Stimulated activated CD4-positive, alpha-beta T cell treated with anti-CD3 and anti-CD28 coated beads, Interleukin-1b, Interleukin-23, amount 100 ng/mL, for 1 hour (primary cell): ENCODE measurements at places on chromosomes 3 and 15.

GRCh38 chr15:82177291-82178010, 85.1 kb downstream of the EFL1 start:
- DNase-seq = no peak

- no peak for DNase-seq
Measured at GRCh38 chr15:63507878-63508818, 3.8 kb downstream of the USP3 start.

DNA sequence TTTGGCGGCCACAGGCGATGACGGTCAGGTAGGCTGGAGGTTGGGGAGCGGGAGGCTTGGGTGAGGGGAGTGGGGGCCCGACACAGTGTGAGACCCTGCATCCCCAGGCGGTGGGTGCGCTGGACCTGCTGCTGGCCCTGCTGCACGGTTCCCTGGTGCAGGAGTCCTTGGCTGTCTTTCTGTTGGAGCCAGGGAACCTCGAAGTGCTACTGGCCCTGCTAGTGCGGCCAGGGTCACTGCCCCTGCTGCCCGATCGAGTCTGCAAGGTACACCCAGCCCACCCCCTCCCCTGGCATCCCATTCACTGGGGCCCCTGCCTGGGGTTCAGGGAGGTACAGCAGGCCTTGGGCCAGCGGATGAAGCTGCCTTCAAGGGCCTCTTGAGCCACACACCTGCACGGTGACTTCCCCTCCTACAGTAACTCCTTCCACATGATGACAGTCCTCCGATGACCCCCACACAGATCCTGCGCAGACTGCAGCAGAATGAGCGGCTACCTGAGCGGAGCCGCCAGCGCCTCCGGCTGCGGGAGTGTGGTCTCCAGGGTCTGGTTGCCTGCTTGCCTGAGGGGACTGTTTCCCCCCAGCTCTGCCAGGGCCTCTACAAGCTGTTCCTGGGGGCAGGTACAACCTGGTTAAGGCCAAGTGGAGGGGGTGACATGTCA, 19.5 kb downstream of the NBEAL2 start:
- no peak for DNase-seq

GRCh38 chr3:194102436-194102835, 33.5 kb upstream of the HES1 start:
- DNase-seq = no peak

DNA sequence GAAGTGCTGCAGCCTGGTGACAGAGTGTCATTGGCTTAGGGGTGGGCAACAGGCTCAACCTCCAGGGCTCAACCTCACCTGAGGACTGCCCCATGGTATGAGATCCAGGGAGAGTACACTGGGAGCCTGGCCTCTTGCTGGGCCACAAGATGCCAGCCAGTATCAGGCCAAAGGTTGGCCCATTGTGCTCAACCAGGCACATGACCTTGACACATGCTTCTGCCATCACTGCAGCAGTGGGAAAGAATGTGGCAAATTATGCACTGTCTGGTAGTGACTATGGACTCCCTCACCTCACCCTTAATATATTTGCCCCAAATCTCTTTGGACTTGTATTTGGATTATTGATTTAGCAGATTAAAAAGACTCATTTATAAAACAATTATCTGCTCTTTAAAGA, 233.9 kb upstream of the GOLGA6L4 start:
- no peak for DNase-seq

GRCh38 chr3:133874344-133874743, 21.3 kb downstream of the RAB6B start:
- no peak for DNase-seq

GRCh38 chr15:93312891-93313486, 224.0 kb upstream of the RGMA start:
- DNase-seq = no peak

- no peak for DNase-seq
Measured at GRCh38 chr3:31848163-31848818, 132.8 kb downstream of the OSBPL10 start.

DNA sequence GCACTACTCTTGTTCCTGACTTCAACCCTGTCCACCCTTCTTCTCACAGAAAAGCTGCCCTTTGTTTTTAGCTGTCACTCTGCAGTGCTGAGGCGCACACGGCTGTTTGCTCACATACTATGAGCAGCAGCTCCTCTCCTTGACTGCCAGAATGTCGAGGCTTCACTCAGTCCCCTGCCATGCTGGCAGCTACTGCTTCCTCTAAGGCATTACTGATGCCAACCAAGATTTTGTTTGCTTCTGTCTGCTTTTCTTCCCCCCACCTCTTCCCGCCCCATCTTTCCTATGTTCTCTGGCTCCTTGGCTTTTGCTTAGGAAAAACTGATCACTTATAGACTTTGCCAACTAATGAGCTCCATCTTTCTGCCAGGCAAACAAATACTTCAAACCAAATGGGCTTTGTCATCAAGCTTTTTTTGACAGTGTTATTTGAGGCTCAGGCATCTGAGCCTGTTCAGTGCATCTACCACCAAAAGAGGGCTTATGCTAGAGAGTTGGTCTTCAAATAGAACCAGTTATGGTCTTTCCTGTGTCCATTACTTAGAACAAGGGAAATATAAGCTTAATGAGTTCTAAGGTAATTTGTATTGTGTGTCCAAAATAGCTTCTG, 81.0 kb downstream of the FBXL2 start:
- no peak for DNase-seq

DNA sequence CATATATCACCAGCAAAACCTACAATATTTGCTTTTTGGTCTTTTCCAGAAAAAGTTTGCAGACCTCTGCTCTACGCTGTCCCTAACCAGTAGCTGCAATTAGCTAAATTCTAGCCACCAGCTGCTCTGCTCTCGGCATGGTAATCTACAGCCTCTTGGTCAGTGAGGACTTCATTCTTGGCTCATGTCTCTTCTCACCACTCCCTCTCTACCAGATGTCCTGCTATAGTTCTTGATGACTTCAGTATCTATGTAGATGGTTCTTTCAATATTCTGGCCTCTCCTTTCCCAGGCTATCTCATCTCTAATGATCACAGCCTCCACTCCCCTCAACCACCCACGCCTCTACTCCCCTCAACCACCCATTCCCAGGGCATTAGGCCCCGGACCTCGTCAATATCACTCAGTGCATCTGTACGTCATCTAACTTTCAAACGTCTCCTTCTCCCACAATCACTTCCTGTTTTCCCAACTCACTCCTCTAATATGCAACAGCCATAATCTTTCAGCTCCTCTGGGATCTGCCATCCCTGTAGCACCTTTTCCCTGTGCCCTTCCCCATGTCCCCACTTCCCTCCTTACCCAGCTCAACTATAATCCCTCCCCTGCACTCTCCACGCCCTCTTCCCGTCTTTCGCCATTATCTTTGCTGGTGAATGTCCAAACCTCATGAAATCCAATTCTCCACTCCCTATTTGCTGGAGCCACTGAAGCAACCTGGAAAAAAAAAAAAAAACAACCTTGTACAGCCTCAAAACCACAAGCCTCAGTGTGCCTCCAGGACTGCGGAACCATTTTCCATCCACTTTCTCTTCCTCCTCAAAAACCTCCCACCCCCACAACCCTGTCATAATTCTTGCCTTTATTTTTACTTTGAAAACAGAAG, 429.4 kb upstream of the PROK2 start:
- no peak for DNase-seq

- DNase-seq = no peak
Measured at GRCh38 chr3:180290300-180290699, 253.6 kb upstream of the PEX5L start.

DNA sequence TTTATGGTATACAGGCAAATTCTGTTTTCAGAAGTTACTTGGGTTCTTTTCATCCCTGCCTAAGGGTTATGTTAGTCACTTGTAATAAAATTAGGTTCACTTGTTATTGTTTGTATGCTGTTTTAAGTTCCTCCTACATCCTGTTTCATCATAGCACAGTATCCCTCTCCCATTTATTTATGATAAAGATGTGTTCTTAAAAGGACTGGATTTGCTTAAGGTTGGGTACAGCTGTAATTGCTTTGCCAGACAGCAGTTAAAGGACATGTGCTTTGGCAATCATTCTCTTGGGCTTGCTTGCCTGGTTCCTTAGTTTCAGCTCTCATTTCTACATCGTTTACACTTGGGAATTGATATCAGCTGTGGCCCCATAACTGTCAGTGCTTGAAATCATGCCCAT, 11.7 kb downstream of the ATP2C1 start:
- no peak for DNase-seq

DNA sequence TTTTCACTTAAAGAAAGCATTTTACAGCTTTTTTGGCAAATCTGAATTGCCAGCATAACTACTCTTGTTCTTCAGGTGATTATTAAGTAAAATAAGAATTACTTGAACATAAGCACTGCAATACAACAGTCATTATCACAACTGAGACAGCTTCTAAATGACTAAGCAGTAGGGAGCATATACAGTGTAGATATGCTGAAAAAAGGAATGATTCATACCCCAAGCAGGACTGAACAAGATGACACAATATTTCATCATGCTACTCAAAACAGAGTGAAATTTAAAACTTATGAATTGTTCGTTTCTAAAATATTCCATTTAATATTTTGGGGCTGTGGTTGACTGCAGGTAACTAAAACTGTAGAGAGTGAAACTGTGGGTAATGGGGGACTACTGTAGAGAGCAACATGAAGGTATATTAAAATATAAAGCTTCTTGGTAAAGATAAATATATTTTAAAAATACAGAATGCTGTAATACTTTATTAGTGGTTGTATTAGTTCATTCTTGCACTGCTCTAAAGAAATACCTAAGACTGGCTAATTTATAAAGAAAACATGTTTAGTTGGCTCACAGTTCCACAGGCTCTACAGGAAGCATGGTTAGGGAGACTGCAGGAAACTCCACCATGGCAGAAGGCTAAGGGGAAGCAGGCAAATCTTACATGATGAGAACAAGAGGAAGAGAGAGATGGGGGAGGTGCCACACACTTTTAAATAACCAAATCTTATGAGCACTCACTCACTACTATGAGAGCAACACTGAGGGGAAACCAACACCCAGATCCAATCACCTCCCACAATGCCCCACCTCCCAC, 84.8 kb downstream of the DCLK3 start:
- no peak for DNase-seq

DNA sequence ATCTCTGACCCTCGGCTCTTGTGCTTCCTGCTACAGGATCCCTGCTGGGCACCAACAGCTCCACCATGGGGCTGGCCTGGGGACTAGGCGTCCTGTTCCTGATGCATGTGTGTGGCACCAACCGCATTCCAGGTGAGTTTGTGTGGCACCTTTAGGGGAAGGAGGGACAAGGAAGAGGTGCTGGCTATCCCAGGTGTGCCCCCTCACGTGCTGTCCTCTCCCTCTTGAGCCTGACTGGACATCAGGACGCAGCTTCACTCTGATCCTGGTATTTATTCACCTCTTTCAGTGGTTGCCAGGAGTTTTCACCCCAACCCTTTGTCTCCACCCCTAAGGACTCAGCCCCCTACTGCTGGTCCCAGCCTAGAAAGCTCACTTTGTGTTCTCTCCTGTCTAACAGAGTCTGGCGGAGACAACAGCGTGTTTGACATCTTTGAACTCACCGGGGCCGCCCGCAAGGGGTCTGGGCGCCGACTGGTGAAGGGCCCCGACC, 960 bp downstream of the THBS1 start:
- DNase-seq = no peak

- DNase-seq = no peak
Measured at GRCh38 chr3:46019707-46020106, 7.6 kb downstream of the XCR1 start.

DNA sequence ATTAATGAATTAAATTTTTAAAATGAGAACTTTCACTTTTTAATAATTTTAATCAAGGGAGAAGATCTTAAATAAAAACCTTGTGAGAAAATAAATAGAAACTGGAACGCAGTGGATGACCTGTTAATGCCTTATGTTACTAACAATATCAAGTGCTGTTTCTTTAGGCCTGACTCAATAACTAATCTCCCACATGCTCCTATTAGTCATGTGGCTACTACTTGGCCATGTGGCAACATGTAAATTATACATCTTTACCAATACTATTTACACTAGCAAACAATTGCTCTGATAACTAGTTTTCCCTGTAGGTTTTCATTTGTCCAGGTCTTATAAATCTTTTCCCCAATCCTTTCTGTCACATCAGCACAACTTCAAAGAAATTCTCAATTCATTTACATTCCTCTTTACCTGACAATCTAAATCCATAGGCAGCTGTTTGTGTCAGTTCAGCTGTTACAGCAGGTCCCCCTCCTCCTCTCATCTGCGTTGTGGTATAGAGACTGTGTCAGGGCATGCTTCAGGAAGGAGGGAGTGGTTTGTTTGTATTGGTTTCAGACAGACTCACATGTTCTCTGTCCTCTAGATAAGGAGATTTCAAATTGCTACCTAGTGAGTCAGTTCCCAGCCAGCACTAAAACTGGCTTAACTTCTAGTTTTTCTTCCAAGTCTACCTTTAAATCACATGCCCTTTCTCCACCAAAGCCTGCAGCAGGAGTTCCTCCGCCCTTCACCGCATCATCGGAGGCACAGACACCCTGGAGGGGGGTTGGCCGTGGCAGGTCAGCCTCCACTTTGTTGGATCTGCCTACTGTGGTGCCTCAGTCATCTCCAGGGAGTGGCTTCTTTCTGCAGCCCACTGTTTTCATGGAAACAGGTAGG, 11.3 kb upstream of the C3orf52 start:
- no peak for DNase-seq

- DNase-seq = no peak
Measured at GRCh38 chr3:134817297-134817696, 22.2 kb downstream of the EPHB1 start.

DNA sequence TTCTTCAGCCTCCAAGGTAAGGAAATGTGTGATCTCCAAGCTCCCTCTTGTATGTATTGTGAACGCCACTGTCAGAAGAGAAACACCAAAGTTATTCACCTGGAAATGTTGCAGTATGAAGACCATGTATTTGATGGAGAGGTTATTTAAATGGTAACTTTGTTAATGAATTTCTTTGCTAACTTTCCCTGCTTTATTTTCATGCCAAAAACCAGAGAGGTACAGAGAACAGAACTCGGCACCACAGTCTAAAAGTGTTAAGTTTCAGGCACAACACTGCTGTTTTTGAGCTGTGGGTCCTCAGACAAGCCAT, 73.1 kb upstream of the TNFSF10 start:
- DNase-seq = no peak

GRCh38 chr15:41276831-41277230, 45.8 kb downstream of the CHP1 start:
- DNase-seq = no peak

DNA sequence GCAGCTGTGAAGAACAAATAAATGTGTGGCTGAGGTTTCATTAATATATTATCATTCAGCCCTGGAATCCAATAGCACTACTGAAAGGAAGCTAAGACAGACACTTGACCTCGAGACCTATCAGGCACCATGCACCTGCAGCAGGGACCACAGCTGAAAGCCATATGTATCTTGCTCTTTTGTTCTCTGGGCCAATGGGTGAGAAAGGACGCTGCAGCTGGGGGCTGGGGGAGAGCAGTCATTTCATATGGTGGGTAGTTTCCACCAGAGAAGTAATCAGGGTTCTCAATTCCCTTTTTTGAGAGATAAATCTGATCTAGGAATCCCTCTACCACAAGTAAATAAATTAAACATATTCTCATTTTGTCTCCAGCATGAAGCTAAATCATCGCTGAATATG, 225.6 kb upstream of the STRIT1 start:
- DNase-seq = no peak

GRCh38 chr3:119311081-119311925, 17.1 kb downstream of the ARHGAP31 start:
- DNase-seq = no peak
